ENCODE measurements at places on chromosomes 12 and 14.

GRCh38 chr14:101780887-101781239 lies 19.4 kb downstream of the PPP2R5C start:
- DNase-seq = no peak
- H3K4me3 ChIP-seq = no peak overlapping the region
- peaks cover 21% of the 10 kb centered on the region for H3K27me3 ChIP-seq

- H3K27ac ChIP-seq = no peak overlapping the region
- no peak overlapping the region for H3K4me3 ChIP-seq
- no peaks in the 10 kb centered on the region for H3K27me3 ChIP-seq
- no peaks in the 10 kb centered on the region for H3K36me3 ChIP-seq
Measured at GRCh38 chr12:91732086-91732485, 413.6 kb downstream of the BTG1 start.

GRCh38 chr12:59149995-59150642 lies 229.8 kb upstream of the LRIG3 start:
- DNase-seq = peak; percentile 90
- H3K4me1 ChIP-seq = no peaks in the 10 kb centered on the region
- no peak overlapping the region for H3K27ac ChIP-seq
- H3K36me3 ChIP-seq = no peaks in the 10 kb centered on the region
- no peak overlapping the region for H3K4me3 ChIP-seq
- H3K27me3 ChIP-seq = no peaks in the 10 kb centered on the region

GRCh38 chr14:92259613-92260357 lies 63.2 kb upstream of the SLC24A4 start:
- H3K4me1 ChIP-seq = no peaks in the 10 kb centered on the region
- H3K27ac ChIP-seq = no peak overlapping the region
- no peak for DNase-seq

GRCh38 chr12:17204289-17205054 lies 598.5 kb upstream of the LMO3 start:
- DNase-seq = no peak
- H3K27me3 ChIP-seq = no peaks in the 10 kb centered on the region
- H3K27ac ChIP-seq = no peak overlapping the region
- H3K4me3 ChIP-seq = no peak overlapping the region
- H3K36me3 ChIP-seq = no peaks in the 10 kb centered on the region

DNA sequence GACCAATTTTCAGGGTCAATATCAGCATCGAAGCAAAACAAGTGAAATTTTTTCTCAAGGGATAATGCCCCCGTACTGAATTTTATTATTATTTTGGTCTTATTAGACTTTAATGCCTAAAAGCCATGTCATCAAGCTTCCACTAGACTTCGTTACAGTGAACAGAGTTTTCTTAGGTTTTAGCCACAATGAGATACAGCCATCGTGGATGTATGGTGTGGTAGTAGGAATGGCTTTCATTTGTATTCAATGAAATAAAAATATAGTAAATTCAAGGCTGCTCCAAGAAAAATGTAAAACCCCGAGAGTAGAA lies 11.7 kb downstream of the TAOK3 start:
- no peaks in the 10 kb centered on the region for H3K4me1 ChIP-seq
- no peak for DNase-seq
- no peak overlapping the region for H3K27ac ChIP-seq
- H3K27me3 ChIP-seq = no peaks in the 10 kb centered on the region
- H3K4me3 ChIP-seq = no peak overlapping the region

GRCh38 chr12:72031066-72031465 lies 92.4 kb downstream of the TPH2 start:
- no peaks in the 10 kb centered on the region for H3K36me3 ChIP-seq
- no peaks in the 10 kb centered on the region for H3K4me1 ChIP-seq
- no peaks in the 10 kb centered on the region for H3K27me3 ChIP-seq
- H3K4me3 ChIP-seq = no peak overlapping the region

- no peak overlapping the region for H3K27ac ChIP-seq
- DNase-seq = peak; percentile 99
- H3K4me1 ChIP-seq = peaks cover 7% of the 10 kb centered on the region
- no peaks in the 10 kb centered on the region for H3K27me3 ChIP-seq
Measured at GRCh38 chr12:93127582-93128331, 198.7 kb upstream of the EEA1 start.

DNA sequence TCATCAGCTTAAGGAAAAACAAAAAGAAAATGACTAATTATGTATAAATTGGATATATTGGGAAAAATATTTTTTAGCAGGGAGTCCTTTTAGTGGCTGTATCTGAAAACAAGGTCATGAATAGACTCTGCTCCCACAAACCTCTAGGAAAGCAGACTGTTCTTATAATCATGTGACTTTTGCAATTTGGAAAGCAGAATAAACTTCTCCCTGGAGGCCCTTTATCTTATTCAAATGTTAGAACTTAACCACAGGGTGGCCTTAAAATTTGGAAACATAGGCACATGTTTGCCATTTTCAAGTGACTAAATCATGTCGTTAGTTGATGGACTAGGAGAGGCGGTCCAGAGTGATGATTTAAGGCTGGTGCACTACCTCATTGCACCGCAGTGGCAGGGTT lies 196.6 kb upstream of the KRR1 start:
- DNase-seq = no peak
- no peak overlapping the region for H3K4me3 ChIP-seq
- H3K4me1 ChIP-seq = peaks cover 2% of the 10 kb centered on the region

DNA sequence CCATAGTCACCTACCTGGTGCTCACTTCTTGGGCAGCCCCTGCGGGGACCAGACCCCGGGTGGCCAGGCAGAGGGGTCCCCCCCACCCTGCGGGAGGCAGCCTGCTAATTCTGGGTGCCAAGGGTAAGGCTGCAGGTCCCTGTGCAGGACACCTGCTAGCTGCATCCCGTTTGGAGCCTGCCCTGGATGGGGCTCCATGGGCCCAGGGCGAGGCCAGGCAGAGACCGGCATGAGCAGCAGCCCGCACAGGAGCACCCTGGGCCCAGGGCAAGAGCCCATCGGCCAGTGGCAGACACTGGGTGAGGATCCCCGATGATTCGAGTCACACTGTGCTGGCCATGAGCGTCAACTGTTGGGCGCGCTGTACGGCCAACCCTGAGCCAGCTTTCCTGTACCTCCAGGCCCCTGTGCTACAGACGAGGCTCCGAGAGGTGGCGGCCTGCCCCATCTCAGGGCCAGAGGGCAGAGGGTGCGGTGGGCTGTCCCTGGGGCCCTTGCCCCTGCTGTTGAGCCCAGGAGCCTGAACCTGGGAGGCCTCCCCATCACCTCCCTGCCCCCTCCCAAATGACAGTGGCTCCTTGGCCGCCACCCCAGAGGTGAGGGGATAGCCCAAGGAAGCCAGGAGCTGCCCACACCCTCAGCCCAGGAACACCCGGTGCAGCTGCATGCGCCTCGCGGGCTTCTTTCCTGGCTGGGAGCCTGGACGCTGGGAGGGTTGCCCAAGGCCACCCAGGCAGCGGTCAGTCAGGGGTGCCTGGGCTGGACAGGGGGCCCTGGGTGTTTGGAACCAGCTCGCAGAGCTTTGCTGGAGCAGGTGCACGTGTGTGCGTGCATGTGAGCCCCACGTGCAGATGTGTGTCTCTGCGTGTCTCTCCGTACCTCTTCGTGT lies 47.7 kb downstream of the CYP46A1 start:
- no peak overlapping the region for H3K27ac ChIP-seq
- no peak overlapping the region for H3K4me3 ChIP-seq
- H3K36me3 ChIP-seq = no peaks in the 10 kb centered on the region

DNA sequence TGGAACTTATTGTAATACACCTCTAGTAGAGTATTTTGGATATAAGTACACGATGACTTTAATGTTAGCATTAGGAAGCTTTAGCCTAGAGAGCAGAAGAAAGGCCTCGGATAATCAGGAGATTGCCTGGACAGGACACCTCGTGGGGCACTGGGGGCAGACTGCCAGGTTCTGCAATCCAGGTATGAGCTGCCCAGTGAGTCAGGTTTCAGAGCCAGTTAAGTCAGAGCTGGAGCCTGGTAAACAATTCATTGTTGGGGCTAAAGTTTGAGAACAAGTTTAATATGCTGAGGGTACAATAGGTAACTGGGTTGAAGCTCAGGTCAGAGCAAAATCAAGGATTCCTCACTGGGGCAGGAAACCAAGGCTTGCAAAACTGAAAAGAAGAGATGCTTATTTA lies 107.4 kb downstream of the RERGL start:
- H3K27me3 ChIP-seq = no peaks in the 10 kb centered on the region
- H3K27ac ChIP-seq = no peak overlapping the region
- H3K4me3 ChIP-seq = no peak overlapping the region
- no peak for DNase-seq
- no peaks in the 10 kb centered on the region for H3K4me1 ChIP-seq
- no peaks in the 10 kb centered on the region for H3K36me3 ChIP-seq

- no peaks in the 10 kb centered on the region for H3K4me1 ChIP-seq
- H3K27me3 ChIP-seq = no peaks in the 10 kb centered on the region
- H3K27ac ChIP-seq = no peak overlapping the region
- peak; percentile 23 for DNase-seq
- H3K4me3 ChIP-seq = peak overlapping the region; percentile 4
Measured at GRCh38 chr12:132783917-132784531, 22.4 kb upstream of the ANKLE2 start.

DNA sequence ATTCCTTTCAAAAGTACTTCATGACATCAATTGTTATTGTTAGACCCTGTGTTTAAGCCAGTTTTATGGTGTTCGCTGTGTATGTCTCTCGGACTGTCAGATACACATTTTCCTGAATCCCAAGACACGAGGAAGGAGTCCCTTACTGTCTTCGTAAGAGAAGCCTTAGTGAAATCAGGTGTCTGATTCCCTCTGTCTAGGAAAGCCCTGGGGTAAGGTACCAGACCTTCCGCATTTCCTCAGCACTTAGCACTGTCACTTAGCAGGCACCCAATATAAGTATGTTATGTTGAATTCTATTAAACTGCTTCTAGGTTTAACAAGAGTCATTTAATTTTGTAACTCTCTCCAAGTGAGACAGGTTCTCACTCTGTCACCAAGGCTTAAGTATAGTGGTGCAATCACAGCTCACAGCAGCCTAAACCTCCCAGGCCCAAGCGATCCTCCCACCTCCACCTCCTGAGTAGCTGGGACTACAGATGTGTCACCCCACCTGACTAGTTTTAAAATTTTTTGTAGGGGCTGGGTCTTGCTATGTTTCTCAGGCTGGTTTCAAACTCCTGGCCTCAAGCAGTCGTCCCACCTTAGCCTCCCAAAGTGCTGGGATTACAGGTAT lies 111.0 kb downstream of the BBS10 start:
- no peaks in the 10 kb centered on the region for H3K27me3 ChIP-seq
- H3K4me3 ChIP-seq = no peak overlapping the region
- H3K4me1 ChIP-seq = peaks cover 5% of the 10 kb centered on the region

DNA sequence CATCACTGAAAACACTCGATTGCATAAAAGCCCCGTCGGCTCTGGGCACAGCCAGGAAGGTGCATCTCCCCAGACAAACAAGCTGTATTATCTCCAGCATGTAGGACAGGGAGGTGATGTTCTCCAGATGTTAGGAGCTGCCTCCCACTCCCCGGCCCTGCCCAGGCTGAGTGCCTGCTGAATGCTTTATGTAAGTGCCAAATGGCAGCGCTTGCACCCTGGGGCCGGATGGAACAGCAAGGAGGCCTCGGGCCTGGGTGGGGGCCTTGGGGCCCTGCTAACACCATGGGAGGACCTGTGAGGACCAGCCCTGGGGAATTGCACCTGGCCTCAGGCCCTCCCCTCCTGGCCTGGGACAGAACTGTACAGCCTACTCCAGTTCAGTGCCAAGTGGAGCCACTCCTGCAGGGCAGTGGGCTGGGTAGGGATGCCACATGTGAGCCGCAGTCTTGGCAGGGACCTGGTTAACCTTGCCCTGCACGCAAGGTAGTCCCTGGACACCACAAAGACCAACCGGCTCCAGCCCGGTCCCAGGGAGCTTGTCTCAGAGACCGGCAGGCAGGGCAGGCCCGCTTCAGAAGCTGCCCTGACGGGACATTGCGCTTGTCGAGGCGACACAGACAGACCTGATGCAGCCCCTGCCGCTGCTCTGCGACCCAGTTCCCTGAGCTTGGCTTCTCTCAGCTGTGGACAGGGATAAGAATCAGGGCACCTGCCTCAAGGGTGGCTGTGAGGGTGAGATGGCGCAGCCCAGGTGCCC lies 35.3 kb upstream of the PPP1R13B start:
- H3K4me1 ChIP-seq = peaks cover 4% of the 10 kb centered on the region
- H3K36me3 ChIP-seq = no peaks in the 10 kb centered on the region
- no peak for DNase-seq
- H3K27me3 ChIP-seq = no peaks in the 10 kb centered on the region

- no peaks in the 10 kb centered on the region for H3K27me3 ChIP-seq
- no peak overlapping the region for H3K27ac ChIP-seq
- H3K4me1 ChIP-seq = no peaks in the 10 kb centered on the region
- H3K4me3 ChIP-seq = no peak overlapping the region
Measured at GRCh38 chr12:13030541-13031291, 13.5 kb upstream of the FAM234B start.
